GM13976 (cell line): ENCODE measurements at places on chromosomes 6 and 20.

- DNase-seq = no peak
Observed at GRCh38 chr6:6930223-6930880, 177.4 kb upstream of the RREB1 start.

DNA sequence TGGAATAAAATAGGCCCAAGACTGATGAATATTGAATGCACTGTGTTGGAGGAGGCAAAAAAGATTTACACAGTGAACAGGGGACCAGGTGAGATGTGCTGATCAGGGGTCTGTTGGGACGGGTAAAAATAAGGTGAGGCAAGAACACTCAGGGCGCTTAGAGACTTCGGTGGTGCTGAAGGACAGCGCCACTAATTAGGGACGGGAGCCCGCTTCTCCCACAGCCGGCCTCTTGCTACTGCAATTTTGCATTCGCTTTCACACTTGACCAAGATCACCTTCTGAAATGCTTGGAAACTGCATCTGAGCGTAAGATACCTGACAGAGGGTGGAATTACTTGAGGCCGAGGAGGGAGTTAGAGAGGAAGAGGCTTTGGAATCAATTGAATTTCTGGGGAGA is 7.3 kb downstream of the TFAP2D start:
- no peak for DNase-seq

DNA sequence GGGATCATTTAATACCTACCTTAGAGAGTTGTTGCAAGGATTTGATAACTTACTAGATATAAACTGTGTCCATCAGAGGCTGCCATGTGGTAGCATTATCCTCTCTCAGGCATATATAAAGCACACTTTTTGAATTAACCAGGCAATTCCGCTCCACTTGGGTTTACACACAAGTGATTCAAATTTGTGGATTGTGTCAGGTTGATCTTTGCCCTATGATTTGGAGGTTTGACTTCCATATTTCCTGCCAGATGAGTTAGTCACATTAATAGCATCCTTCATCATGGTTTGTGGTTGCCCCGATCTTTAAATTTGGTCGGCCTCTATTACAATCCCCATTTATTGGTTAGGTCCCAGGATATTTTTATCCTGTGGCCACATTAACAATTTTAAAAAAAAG is 44.8 kb upstream of the CTAGE9 start:
- DNase-seq = no peak

GRCh38 chr6:118325220-118325860 is 222.8 kb upstream of the PLN start:
- no peak for DNase-seq

GRCh38 chr20:36367907-36368799 is 62.0 kb downstream of the DLGAP4 start:
- no peak for DNase-seq

DNA sequence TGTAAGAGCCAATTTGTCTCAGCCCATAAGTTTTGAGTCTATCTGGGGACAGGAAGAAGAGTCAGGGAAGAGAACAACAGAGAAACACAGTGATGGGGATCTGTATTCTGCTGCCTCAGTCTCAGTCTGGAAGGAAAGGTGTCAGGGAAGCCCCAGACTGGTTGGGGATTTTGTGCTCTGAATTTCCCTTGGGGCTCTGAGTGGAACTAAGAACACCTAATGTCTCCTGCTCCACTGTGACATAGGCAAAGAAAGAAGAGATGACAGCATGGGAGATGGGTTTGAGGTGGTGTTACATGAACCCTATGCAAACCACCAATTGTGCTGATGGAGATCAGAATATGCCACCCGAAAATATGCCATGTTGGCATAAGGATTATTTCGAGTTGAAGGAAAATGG is 139.5 kb upstream of the MYLIP start:
- peak; percentile 50 for DNase-seq

DNA sequence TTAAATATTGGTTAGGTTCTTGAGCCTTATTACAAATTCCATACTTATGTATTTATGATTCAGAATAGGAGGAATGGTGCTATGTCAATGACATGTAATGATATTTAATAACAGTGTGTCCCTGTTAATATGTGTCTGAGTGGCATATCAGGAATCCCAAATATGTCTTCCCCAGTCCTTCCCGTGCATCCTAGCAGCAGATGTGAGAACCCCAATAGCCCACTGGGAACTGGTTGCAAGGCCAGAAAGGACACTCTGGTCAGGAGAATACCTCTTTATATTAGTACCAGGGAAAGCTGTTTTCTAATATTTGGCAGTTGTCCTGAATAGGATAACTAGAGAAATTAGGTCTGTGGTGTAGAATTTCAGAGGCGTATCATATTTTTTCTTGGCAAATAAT is 159.1 kb upstream of the PDE7B start:
- no peak for DNase-seq

DNA sequence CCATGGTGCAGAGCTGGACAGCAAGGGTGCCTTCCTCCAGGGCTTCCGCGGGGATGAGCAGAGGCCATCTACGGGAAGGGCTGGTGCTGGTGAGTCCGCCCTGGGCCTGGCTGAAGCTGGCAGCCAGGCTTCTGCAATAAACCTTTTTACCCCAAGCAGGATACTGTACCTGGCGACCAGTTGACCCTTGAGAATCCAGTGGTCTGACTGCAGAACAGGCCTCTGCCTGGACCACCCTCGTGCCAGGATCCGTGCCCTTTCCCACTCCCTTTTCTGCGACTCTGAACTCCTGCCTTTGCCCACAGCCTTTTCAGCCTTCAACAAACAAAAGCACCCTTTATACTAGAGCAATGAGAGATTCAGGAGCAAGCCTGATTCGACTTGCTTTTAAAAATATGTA is 18.9 kb downstream of the CDH26 start:
- DNase-seq = no peak

DNA sequence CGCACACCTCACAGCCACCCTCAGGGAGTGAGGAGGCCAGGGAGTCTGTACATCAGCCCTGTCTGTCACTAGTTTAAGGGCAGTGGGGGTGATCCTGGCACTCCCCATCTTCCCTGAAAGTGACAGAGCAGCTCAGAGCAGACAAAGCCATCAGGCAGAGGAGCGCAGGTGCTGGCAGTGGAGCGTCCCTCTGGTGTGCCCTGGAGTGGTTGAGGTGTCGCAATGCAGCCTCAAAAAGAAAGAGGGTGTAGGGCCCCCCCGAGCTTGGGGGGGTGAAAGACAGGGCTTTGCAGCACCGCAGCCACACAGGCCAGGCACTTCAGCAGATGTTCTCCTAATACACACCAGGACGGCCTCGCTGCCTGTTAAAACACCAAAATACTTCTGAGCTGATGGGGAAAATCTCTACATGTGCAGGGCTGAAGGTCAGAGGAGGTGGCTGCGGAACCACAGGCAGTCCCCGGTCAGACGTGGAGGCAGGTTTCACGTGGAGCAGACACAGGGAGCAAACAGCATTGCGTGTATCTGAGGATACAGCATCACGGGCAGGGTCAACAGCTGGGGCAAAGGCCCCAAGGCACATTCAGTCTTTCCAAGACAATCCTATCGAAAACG is 69.5 kb downstream of the PREX1 start:
- DNase-seq = no peak

DNA sequence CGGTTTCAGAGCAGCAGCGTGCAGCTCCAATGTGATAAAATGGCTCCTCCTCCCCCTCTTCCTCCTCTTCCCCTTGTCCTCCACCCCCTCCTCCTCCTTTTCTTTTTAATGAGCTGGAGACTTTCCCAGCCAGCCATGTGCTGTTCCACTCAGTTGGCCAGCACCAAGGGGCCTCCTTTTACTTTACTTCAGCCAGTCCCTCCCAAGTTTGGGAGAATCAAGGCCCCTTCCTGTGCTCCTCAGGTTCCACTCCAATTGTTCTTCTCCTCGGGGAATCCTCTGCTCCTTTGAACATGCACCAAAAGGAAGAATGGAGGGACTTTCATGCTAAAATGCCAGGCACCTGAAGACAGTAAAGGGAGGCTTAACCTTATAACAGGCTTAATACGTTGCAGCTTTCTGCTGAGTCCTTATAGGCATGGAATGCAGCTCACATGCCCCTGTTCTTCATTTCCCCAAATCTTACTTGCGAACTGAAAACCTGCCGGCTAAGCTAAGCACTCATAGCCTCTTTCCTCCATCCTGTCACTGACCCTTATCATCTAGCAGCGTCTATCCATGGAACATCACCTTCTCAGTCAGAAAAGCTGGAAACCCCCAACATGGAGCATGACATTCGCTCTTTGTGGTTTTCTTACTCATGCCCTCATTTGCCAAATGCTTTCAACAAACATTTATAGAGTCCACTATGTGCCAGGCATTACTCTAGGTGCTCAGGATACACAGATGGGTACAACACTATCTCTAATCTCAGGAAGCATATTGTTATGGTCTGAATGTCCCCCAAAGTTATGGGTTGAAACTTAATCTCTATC is 170.6 kb downstream of the PHACTR1 start:
- DNase-seq = no peak

DNA sequence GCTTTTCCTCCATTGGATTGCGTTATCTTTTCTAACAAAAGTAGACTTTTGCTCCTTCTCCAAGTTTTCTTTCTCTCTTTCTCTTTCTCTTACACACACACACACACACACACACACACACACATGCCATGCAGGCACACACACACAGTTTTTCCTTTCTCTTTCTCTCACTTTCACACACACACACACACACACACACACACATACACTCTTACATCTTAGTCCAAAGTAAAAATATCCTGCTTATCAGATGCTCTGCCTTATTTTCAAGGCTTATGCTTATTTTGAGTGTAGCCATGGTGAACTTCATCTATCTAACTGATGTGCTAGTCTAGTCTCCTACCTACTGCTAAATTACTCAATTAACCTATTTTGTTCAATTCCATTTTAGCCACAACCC is 34.4 kb upstream of the RAB23 start:
- DNase-seq = no peak

GRCh38 chr6:56649053-56649769 is 6.5 kb upstream of the DST start:
- DNase-seq = no peak

DNA sequence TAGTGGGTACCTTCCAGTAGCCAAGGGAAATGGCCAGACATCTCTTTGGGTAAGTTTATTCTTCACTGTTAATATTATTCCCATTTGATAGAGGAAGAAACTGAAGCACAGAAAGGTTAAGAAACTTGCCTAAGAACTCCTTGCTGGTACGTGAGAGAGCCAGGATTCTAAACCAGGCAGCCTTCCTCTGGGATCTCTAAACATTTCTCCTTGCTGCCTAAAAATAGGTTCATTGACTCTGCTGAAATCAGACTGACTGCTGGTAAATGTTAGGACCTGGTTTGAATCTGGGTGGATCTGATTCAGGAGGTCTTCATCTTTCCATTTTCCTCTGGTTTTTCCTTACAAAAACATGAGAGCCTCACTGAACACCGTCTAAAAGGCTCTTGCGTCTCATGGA is 186.9 kb downstream of the AIG1 start:
- no peak for DNase-seq

- DNase-seq = no peak
Observed at GRCh38 chr6:125787791-125788190, 3.0 kb upstream of the NCOA7 start.

GRCh38 chr6:15399641-15400470 is 154.0 kb downstream of the JARID2 start:
- no peak for DNase-seq

- no peak for DNase-seq
Observed at GRCh38 chr6:71888756-71889340, 2.5 kb downstream of the RIMS1 start.

- DNase-seq = no peak
Observed at GRCh38 chr6:15598273-15598798, 64.5 kb downstream of the DTNBP1 start.

DNA sequence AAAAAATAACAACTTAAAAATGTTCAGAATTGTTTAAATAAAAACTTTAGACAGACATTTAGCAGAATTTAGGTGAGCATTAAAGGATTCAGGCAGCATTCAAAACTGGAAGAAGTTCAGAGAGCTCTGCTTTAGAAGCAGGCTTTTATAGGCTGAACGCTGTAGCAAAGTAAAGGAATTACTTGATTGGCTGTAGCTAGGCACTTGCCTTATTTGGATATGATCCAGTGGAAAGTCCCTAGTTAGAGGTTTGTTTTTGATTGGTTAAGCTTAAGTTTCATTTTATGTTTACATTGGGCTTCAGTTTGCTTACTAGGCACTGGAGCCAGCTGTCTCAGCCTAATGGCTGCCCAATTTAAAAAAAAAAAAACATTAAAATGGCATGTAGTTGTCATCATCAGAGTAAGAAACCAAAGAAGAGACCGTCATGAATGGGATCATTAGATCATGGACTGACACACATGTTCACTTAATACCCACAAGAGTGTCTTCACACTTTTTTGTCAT is 65.1 kb downstream of the CBFA2T2 start:
- DNase-seq = peak; percentile 75

GRCh38 chr6:130853555-130854183 is 26.5 kb downstream of the SMLR1 start:
- no peak for DNase-seq
